AG10803 (cell line): ENCODE measurements at places on chromosomes 3 and 15.

DNA sequence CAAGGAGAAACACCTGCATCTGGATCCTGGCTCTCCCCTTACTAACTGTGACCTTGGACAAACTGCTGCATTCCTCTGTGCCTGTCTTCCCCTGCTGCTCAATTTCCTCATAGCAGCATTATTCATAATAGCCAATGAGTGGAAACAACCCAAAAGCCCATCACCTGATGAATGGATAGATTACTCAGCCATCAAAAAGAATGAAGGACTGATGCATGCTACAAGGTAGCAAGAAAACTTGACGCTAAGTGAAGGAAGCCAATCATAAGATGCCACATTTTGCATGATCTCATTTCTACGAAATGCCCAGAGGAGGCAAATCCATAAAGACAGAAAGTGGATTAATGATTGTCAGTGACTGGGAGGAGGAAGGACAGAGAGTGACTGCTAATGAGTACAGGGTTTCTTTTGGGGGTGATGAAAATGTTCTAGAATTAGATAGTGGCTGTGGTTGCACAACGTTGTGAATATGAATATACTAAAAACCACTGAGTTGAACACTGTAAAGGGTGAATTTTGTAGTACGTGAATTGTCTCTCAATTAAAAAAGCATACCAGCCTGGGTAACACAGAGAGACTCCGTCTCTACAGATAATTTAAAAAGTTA lies 11.2 kb downstream of the IGDCC4 start:
- DNase-seq, result peak; percentile 25

DNA sequence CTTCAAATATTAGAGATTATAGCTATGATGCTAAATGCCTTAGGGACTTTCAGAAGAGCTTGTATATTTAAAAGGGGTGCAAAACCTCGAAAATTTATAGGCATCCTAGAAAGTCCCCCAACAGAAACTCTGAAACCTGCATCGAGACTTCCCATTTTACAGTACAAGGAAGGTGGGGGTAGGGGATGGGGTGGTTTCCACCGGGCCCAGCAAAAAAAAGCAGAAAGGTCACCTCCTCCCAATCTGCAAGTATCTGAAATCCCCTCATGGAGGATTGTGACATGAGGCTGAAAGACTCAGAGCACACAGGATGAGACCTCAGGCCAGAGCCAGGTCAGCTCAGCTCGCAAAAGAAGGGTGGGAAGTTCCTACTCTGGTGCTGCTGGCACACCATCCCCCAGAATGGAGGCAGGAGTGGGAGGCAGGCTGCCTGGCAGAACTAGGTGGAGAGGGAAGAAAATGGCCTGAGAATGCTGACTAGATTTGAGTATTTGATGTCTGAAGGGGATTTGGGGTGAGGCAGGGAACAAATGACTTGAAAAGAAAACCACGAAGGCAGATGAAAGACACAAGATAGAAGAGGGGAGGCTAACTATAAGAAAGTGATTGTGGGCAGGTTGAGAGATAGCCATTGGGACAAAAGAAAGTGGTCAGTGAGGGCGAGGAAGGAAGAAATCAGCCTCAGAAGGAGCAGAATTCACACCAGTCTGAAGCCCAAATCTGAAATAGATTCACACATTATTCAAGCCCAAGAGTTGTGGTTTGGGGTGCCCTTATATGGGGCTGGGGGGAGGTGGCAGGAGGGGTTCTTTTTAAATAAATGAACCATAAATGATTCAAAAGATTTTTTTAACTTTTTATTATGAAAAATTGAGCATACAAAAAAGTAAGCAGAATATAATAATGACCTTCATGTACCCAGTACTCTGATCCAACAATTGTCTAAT lies 22.5 kb upstream of the TSC22D2 start:
- no peak for DNase-seq

DNA sequence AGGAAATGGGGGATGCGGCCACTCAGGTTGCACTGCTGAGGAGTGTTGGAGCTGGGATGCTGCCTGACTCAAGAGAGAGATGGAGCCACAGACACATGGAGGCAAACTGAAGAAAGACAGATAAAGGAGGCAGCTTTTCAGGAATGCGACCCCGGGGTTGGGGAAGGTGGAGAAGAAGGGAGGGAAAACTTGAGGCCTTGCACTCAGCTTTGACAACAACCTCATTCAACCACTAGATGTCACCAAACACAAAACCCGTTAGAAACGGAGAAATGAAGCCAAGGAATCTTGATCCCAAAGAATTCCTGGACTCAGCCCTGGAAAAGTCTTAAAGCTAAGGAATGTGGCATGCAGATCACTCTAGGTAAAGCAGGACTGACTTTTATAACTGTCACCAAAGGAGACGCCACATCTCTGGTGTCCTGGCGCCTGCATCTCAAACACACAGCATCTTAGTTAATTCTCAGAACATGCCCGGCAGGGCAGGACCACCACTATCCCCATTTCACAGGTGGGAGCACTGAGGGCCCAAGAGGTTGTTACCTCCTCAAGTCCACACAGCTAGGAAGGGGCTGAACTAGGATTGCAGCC lies 59.6 kb upstream of the LMCD1 start:
- peak; percentile 83 for DNase-seq

- no peak for DNase-seq
Measured at GRCh38 chr3:145209561-145209960, 951.4 kb downstream of the PLOD2 start.

DNA sequence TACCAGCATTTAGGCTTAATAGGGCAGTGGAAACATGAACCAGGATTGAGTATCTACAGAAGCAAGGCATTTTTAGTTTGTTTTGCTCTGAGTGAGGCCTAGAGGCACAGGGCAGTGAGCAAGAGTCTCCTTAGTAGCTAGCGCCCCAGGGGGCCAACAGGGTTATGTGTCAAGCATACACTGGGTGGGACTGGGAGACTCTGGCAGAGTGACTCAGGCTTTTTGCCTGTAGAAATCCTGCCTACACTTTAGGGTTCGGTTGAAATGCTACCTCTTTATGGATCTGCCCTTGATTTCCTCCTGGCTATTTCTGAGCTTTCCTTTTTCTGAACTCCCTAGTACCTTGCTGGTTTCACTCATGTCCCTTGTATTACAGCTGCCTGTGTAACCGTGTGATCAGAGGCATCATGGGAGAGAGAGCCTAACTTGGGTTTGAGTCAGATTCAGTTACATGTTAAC lies 72.2 kb downstream of the TOP2B start:
- peak; percentile 51 for DNase-seq

GRCh38 chr3:195548987-195549386 lies 5.9 kb upstream of the PPP1R2 start:
- DNase-seq, result no peak
